Stimulated activated CD8-positive, alpha-beta memory T cell treated with anti-CD3 and anti-CD28 coated beads, Interleukin-7, amount 100 ng/mL, for 1 hour (primary cell): ENCODE measurements at places on chromosomes 4 and X.

- DNase-seq = no peak
Measured at GRCh38 chr4:132669786-132670185, 479.3 kb upstream of the PCDH10 start.

GRCh38 chrX:7072856-7073255 is 74.7 kb upstream of the STS start:
- no peak for DNase-seq

DNA sequence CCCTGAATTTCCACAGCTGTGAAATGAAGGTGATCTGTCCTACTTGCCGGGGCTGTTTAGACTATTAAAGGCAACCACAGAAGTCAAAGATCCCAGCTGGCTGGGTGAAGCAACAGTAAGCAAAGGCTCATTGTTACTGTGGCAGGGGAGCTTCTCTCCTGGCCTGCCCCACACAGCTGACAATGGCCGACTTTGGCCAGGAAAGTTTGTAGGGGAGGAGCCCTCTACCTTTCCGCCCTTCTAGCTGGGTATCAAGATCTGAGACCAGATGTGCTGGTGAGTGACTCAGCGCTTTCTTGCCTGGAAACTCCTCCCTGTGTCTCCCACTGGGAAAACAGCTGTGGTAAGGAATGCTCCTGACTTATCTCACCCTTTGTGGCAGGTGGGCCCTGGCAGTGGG is 21.1 kb downstream of the RASSF6 start:
- DNase-seq = no peak

- no peak for DNase-seq
Measured at GRCh38 chrX:108177351-108178142, 86.0 kb downstream of the ATG4A start.

GRCh38 chr4:20623939-20624338 is 76.3 kb upstream of the PACRGL start:
- no peak for DNase-seq

DNA sequence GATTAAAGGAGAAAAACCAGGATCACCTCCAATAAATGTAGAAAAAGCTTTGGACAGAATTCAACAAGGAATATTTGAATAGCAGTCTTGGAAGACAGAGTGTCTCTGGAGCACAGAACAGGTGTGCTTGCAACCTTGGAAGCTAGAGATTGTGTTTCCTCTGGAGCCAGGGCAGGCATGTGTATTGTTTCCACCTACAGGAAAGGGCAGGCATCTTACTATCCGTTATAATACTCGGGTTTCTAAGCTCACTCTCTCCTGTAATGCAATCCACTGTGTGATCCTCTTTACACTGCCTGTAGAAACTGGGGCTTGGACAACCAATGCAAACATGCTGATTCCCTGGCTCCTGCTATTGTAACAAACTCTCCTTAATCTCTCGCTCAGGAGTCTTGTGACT is 14.4 kb downstream of the CCDC110 start:
- DNase-seq = no peak

DNA sequence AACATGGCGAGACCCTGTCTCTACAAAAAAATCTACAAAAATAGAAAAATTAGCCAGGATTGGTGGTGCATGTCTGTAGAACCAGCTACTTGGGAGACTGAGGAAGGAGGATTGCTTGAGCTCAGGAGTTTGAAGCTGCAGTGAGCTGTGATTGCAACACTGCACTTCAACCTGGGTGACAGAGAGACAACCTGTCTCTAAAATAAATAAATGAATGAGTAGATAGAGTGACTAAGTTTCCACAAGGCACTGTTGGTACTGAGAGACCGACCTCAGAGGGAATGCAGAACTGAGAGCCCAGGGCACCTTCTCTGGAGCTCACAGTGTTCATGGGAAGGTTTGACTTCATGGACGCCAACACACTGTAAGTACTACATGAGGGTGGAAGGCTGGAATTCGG is 26.7 kb upstream of the ARSD start:
- DNase-seq = no peak

DNA sequence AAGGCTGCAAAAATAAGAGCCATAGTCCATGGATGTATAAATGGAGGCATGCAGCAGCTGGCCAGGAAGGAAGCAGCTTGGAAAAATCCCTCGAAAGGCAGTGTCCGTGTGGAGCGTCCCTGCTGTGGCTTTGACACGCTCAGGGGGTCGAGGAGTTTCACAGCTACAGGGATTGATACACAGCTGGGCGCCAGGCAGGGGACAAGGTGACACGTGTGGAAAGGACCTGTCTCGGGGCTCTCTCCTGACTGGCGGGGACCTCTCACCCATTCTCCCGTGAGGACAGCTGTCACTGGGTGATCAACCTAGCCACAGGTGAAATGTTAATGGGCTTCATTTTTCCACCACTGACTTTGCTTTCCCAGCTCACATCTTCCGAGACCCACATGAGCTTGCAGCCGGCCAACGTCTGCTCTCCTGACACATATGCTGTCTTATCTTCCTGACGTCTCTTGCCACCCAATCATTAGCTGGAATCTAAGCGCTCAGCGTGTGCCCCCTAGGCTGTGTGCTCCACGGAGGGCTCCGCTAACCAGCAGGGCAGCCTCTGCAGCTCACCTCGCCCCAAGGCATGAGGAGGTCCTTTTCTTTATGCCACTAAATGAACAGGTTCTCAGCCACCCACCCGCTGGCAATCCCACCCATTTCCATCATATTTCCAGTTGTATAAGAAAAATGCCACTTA is 89.4 kb upstream of the AFAP1 start:
- no peak for DNase-seq

GRCh38 chr4:10734697-10735096 is 50.1 kb upstream of the CLNK start:
- DNase-seq = no peak

DNA sequence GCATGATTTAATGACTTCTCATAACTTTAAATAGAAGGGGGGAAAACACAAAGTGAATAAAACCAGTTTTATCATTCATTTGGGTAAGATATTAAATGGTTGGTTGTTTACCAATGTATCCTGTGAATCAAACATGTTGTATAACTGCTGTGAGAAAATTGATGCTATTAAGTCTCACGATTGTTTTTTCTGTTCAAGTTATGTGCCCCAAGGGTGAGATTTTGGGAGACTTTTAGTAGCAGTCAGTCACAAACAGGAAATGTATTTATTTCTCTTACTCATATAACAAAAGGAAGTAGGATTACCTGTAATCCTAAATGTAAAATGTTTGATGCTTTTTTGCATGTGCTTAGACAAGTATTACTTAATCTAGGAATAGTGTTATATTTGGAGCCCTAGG is 39.2 kb downstream of the MTHFD2L start:
- no peak for DNase-seq

DNA sequence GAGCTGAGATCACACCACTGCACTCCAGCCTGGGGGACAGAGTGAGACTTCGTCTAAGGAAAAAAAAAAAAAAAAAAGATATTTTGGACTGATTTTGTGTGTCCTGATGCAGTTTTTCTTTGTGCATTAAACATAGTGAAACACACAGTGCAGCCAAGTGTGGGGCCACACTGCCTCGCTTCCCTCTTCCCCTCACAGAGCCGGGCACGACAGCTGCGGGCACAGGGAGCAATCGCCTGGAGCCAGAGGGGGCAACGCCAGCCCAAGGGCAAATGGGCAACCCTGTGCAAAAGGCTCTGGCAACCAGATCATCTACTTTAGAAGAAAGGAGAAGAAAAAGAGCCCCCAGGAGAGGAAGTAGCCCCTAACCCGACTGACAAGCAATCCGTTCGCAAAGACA is 13.5 kb upstream of the CCNQ start:
- no peak for DNase-seq

GRCh38 chr4:107801766-107802211 is 22.9 kb upstream of the SGMS2 start:
- DNase-seq = no peak

GRCh38 chr4:139337612-139338011 is 35.3 kb upstream of the NDUFC1 start:
- no peak for DNase-seq

DNA sequence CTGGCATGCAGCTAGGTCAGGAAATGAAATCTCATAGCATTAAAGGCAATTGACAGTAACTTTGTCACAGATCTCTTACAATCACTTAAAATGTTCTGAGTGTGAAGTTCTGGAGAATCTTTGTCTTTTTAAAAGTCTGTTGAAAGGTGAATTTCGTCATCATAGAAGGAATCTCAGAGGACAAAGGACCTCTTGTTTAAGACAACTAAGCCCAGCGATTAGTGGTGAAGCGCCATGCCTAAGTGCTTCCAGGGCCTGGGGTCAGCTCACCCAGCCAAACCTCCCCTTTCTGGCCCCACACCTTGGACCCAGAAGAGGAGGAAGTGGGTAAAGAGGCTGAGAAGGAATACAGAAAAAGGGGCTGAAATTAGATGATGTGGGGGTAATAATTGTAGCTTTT is 8.5 kb downstream of the FRMD7 start:
- no peak for DNase-seq

DNA sequence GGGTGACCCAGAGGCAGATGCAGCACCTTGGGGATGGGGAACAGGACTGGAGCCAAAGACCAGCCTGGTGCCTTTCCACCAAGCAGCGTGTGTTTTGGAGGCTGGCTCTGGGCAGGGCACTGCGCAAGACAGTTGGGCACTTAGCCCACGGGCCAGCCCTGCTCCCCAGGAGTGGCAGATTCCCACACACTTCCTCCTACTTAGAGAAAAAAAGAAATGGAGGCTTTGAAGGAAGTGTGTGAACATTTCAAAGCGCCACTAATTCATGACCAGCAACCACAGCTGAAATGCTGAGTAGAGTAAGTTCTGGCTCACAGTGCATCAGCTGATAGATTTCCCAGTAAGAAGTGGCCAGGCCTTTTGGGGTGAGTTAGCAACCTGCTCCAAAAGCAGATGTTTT is 54.9 kb upstream of the LGI2 start:
- DNase-seq = no peak

- no peak for DNase-seq
Measured at GRCh38 chr4:10753336-10753735, 68.8 kb upstream of the CLNK start.

DNA sequence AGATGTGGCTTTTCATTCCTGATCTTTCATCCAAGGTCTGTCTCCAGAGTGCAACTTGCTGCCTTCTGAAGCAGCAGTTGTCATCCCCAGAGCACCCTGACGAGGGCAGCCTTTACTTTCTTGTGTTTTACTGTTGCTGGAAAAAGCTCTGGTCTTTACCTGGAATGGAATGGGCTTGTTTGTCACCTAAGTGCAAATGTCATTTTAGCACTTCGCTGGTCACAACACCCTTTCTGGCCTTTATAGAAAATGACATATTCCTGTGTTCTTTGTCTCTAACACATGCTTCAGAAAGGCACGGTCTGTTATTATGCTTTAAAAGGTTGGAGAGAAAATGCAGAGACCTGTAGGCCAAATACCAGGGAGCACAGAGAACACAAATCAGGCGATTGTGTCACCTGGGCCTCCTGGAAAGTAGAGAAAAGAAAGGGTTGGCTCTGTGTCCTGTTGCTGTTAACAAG is 332.7 kb upstream of the IGFBP7 start:
- no peak for DNase-seq

DNA sequence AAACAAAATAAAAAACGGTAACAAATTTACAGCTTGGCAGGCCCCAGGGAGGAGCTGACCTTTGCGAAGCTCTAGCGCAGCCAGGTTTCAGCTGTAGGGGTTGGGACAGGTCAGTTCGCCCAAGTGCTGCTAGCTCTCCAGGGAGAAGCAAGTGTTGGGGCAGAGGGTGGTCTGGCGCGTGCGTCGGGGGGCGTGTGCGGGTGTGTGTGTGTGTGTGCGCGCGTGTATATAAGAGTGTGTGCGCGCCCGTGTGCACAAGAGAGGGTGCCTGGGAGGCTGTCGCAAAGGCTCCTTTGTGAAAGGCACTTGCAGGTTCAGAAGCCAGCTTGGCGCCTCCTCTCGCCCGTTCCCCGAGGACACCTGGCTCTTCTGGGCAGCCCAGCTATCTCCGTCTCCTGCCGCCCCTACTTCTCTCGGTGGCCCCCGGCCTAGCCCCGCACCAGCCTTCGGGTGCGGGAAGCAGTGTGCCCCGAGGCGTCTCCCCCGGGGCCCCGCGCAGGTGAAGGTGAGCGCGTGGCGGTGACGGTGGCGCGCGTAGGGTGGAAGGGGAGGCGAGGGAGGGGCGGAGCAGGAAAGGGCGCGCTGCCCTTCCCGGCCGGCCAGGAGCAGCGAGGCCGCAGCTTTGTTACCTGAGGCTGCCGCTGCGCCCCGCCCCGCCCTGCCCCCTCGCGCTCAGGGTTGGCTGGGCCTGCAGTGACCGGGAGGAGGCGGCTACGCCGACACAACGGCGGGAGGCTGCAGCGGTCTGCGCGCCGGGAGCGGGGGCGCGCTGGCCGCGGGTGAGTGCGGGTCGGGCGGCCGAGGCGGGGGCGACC is at the start of gene FHDC1:
Gene FHDC1 (plus strand): TSS at position 693 of the 815 bp plus-strand sequence. CDS start 6,735 bp downstream, outside the sequence.
- no peak for DNase-seq

DNA sequence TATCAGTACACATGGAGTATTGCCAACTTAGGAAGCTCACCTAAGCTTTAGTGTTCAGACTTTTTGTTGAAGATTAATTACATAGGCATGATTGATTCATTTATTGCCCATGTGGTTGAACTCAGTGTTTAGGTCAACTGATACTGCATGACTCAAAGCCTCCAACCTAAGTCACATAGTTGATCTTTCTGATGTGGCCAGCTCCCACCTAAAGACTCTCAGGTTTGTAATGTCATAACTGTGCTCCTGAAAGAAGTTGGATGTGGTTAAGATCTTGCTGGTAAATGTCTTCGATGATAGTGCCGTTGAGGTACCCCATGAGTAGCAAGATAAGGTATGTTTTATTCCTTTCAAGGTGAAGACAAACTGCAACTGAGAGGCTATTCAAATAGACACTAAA is 192.5 kb downstream of the EDA start:
- DNase-seq = no peak
